Smooth muscle cell of the pulmonary artery (primary cell): ENCODE measurements at places on chromosomes 16 and 17. TPM values are rescaled to one million over a fixed set of nuclear protein-coding genes. Genes with fewer than 3 reads are reported as not detected.

The HLF gene
- 0.39 TPM in 1 of 2 replicates, not detected in the other for total RNA-seq

The DPEP3 gene
- not detected in 2 replicates for total RNA-seq

The GAS2L2 gene
- 0.07 and 0.10 TPM in 2 replicates for total RNA-seq

The IRF8 gene
- total RNA-seq, result not detected in 2 replicates

The CTRB1 gene
- not detected in 2 replicates for total RNA-seq

The CPHXL2 gene
- total RNA-seq, result not detected in 2 replicates

The RUSF1 gene
- 99.2 and 105 TPM in 2 replicates for total RNA-seq

The C17orf107 gene
- 6.4 and 9.9 TPM in 2 replicates for total RNA-seq

The MFSD6L gene
- not detected in 2 replicates for total RNA-seq

The CCDC78 gene
- total RNA-seq, result 1.6 and 4.9 TPM in 2 replicates

The CD300H gene
- not detected in 2 replicates for total RNA-seq

The TERB1 gene
- total RNA-seq, result 0.07 TPM in 1 of 2 replicates, not detected in the other

The RGS11 gene
- 4.0 and 6.3 TPM in 2 replicates for total RNA-seq

The PRAC1 gene
- not detected in 2 replicates for total RNA-seq
